ENCODE measurements at places on chromosomes 13 and 19.

GRCh38 chr13:40125336-40125735, 469.9 kb downstream of the COG6 start:
- DNase-seq, result no peak

DNA sequence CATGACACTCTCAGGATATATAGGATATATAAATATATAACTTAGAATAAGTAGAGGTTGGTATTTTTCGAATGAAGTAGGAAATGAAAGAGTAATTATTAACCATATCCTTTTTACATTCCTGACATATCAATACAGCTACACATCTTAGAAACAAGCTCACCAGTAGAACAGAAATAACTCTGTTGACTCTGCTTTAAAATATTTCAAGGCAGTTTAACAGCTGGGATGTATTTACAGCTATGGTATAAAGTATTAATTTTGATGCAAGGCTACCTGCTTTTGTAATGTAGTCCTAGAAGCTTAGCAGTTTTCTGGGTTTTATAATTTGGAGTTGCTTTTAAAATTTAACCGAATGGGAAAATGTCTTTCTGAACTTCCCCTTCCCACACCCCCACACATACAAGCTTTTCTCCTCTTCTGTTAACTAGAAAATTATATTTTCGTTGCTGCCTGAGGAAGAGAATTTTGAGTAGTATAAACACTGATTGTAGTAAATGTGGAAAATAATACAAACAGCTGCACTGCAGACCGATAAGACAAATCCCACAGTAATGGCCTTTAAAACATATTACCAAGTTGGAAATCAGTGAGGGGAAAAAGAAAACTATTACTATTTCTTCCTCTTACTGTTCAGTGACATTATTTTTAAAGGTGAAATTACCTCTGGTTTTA, 147.7 kb downstream of the GGACT start:
- no peak for DNase-seq

DNA sequence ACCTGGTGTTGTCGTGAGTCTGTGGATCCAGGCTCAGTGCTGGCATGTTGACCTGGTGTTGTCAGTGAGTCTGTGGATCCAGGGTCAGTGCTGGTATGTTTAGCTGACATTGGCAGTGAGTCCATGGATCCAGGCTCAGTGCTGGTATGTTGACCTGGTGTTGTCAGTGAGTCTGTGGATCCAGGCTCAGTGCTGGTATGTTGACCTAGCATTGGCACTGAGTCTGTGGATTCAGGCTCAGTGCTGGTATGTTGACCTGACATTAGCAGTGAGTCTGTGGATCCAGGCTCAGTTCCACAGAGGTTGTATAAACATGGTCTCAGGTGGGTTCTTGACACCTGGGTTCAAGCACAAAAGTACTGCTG, 16.8 kb upstream of the PDCD2L start:
- DNase-seq, result no peak

GRCh38 chr13:111282425-111282824, 38.0 kb upstream of the TEX29 start:
- DNase-seq, result no peak

DNA sequence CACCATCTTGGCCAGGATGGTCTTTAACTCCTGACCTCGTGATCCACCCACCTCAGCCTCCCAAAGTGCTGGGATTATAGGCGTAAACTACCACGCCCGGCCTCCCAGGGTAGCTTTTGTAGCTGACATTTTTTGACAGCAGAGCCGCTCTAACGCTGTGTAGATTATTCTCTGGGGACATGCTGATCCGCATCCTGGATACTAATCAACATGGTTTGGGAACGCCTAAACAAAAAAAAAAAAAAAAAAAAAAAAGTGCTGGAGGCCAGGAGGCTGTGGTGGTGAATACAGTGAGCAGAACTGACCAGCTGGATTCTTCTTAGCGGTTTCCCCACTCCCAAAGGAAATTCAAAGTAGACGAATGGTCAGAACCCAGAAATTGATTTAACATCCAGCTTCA, 5.1 kb downstream of the LONP1 start:
- no peak for DNase-seq

DNA sequence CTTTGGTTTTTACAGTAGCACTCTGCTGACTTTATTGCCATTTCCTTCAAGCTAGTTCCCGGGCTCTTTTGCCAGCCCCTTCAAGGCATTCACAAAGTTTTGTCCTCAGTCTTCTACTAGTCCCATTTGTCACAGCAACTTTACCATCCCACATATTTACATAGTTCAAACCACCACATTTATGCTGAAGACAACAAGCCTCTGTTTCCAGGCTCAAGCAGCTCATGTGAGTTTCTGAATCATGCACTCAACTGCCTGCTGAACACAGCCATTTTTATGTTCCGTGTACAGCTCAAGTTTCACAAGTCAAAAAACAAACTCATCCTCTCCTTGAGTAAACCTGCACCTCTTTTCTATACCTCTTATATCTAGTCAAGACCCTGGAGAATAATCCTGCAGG, 977.0 kb upstream of the SLC10A2 start:
- DNase-seq, result no peak
